ENCODE measurements at places on chromosomes 7 and 10. TPM values are rescaled to one million over a fixed set of nuclear protein-coding genes. Genes with fewer than 3 reads are reported as not detected.

The PON1 gene
- total RNA-seq, result 1.3 TPM

The TMEM139 gene
- total RNA-seq, result 0.64 TPM

The DENND2A gene
- 0.76 TPM for total RNA-seq

The SYT15 gene
- total RNA-seq, result 2.7 TPM

The VSTM2A gene
- total RNA-seq, result not detected

The SORBS1 gene
- 0.58 TPM for total RNA-seq

The TSPAN12 gene
- total RNA-seq, result 0.79 TPM

The ARF5 gene
- 162 TPM for total RNA-seq

The YAE1 gene
- 24.5 TPM for total RNA-seq

The HIBADH gene
- 47.1 TPM for total RNA-seq

The C10orf67 gene
- total RNA-seq, result not detected

The ADIRF gene
- not detected for total RNA-seq

The ZNF138 gene
- total RNA-seq, result 3.1 TPM

The RAB19 gene
- total RNA-seq, result not detected

The LIPF gene
- total RNA-seq, result not detected

The SLC35G1 gene
- total RNA-seq, result 9.1 TPM

The ANKRD22 gene
- total RNA-seq, result 0.31 TPM

The HBP1 gene
- 14.6 TPM for total RNA-seq

The NUTM2A gene
- total RNA-seq, result 0.13 TPM

The GARIN1A gene
- 0.38 TPM for total RNA-seq

The UCN3 gene
- total RNA-seq, result not detected

The GSTO2 gene
- total RNA-seq, result 2.4 TPM

The OR2A1 gene
- not detected for total RNA-seq

The C7orf25 gene
- total RNA-seq, result 2.2 TPM

The SFTPD gene
- 0.31 TPM for total RNA-seq

The SPDYE9 gene
- not detected for total RNA-seq

The IKZF1 gene
- not detected for total RNA-seq

The VSTM4 gene
- 0.39 TPM for total RNA-seq

The MSMB gene
- total RNA-seq, result 0.42 TPM

The FAM171A1 gene
- total RNA-seq, result 27.0 TPM

The ATOH7 gene
- 0.10 TPM for total RNA-seq

The SUN3 gene
- total RNA-seq, result 0.09 TPM

The MALRD1 gene
- not detected for total RNA-seq

The SLC12A9 gene
- total RNA-seq, result 16.1 TPM

The PLAU gene
- 112 TPM for total RNA-seq

The SEMA3C gene
- 75.5 TPM for total RNA-seq

The DGKB gene
- not detected for total RNA-seq

The DRGX gene
- total RNA-seq, result 0.08 TPM

The TNRC18 gene
- total RNA-seq, result 40.1 TPM

The PLXDC2 gene
- total RNA-seq, result 0.05 TPM

The ICA1 gene
- total RNA-seq, result 1.5 TPM

The OR2A12 gene
- total RNA-seq, result not detected

The SPAM1 gene
- not detected for total RNA-seq

The NME8 gene
- not detected for total RNA-seq

The PILRA gene
- 5.2 TPM for total RNA-seq

The DKK1 gene
- total RNA-seq, result 499 TPM

The CUTC gene
- total RNA-seq, result 31.6 TPM

The PRKCQ gene
- 4.3 TPM for total RNA-seq
